NCI-H1048 (cell line): ENCODE measurements at places on chromosomes 7 and 10.

- no peak for DNase-seq
Measured at GRCh38 chr10:128086003-128086863, 40.0 kb downstream of the MKI67 start.

GRCh38 chr10:71213761-71214440 is 1.5 kb downstream of the UNC5B start:
- no peak for DNase-seq

GRCh38 chr10:33229949-33230267 is 104.6 kb downstream of the NRP1 start:
- DNase-seq, result no peak

GRCh38 chr7:131909151-131909768 is 352.8 kb upstream of the PODXL start:
- DNase-seq, result no peak

GRCh38 chr10:43043773-43044447 is 33.0 kb upstream of the RET start:
- DNase-seq, result no peak

GRCh38 chr10:62093863-62094291 is 174.8 kb downstream of the RTKN2 start:
- DNase-seq, result no peak

DNA sequence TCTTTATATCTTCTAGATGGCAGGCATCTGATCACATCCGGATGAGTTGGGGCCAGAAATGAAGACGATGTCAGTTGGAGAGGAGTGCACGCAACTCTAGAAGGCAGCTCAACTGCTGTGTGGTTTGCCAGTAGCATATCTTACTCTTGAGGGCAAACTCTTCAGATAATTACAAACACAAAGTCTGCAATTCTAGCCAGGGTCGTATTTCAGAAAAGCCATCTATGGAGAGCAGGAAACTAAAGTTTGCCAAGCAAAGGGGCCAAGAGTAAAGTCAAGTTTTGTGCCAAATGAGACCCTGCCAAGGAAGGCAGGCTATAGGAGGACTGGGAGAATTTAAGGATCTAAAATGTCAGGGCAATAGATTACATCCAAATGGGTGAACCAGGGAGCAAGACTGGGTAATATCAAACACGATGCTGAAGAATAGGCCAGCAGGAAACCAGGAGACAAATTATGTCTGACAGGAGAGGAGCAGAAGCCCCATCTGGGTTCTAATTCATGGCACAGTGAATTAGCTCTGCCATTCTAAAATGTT is 312.5 kb upstream of the SEMA3C start:
- DNase-seq, result no peak

- DNase-seq, result no peak
Measured at GRCh38 chr10:113239566-113240350, 289.7 kb downstream of the TCF7L2 start.

- no peak for DNase-seq
Measured at GRCh38 chr7:1354661-1355567, 104.4 kb downstream of the MICALL2 start.

GRCh38 chr7:43926798-43927123 is 525 bp downstream of the UBE2D4 start:
- no peak for DNase-seq

GRCh38 chr10:124550293-124551034 is 88.8 kb downstream of the LHPP start:
- DNase-seq, result no peak

DNA sequence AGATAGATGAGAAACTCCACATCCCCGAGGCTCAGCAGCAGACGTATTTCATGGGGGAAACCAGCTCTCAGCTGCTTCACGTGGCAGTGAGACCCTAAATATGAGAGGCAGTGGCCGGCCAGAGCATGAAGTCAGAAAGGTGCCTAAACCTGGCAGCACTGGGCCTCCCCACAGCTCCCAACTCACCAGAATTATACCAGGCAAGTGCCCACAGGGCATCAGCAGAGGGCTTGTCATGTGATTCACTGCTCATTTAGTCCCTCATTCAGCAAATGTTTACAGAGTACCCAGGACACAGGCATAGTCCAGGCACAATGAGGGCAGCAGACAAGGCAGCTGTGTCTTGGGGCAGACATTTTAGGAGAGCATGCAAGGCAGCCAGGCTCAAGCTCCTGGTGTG is 212.6 kb downstream of the PTPRN2 start:
- no peak for DNase-seq

DNA sequence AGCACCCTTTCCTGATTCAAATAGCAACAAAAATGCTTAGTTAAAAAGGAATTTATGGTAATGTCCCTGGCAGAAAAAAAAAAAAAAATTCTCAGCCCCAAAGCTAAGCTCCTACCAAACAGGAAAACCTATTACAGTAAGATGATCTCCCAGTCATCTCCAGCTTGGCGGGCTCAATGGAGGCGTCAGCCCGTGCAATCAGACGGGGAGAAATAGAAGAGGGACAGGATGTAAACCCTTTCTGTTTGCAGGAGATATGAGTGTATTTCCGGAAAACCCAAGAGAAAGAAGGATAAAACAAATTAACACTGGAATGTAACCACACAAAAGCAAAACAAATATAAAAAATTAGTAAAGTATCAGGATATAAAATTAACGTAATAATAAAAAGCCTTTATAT is 242.8 kb downstream of the TCERG1L start:
- no peak for DNase-seq
